ENCODE measurements at places on chromosomes 13 and 19.

- DNase-seq, result no peak
Observed at GRCh38 chr19:48081106-48081505, 29.5 kb downstream of the PLA2G4C start.

- no peak for DNase-seq
Observed at GRCh38 chr19:32469795-32470194, 64.2 kb downstream of the DPY19L3 start.

GRCh38 chr13:33842986-33843385 lies 25.0 kb downstream of the RFC3 start:
- no peak for DNase-seq

DNA sequence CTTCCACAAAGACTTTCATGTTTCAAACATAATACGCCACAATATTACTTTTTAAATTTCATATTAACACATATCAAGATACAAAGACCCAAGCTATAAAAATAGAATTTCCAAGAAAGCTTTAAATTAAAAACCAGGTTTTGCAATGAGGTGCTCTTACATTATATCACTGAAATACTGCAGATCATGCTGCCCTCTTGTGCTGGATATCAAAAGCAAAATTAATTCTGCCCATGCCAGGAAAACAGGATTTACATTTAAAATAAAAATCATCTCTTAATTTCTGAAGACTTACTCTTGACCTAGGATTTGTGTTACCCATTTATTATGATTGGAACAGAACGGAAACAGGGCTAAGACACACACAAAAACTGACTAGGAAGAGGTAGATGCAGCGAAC lies 145.0 kb downstream of the ABCC4 start:
- no peak for DNase-seq

- DNase-seq, result peak; percentile 45
Observed at GRCh38 chr19:57559008-57559403, 657 bp downstream of the ZNF550 start.

DNA sequence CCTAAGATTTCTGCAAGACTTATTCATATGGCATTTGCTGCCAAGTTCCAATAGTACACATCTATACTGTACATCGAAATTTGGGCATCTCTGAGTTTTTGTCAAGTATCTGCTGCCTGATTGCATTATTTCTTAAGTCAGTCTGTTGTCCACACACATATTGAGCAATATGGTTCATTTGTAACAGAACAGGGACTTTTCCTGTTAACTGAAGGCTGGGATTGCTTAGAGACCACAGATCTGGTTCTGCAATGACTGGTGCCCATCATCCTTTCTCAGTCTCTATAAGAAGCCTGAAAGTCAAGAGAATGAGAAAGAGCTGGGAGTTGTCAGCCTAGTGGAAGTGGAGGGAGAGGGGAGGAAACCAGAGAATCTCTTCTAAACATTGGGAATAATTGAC lies 22.5 kb upstream of the MYCBP2 start:
- no peak for DNase-seq

DNA sequence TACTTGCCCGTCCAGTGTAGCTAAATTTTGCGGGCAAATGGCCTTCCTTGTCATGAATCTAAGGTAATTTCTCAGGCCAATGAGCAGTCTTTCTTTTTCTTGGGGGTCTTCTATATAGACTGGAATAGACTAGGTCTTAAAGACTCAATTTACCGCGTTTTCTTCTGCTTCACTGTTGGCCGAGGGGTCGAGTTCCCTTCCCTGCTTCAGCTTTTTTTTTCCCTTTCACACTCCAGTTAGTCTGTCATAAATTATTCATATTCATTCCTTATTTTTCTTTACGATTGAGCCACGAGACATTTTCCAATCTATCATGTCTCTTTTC lies 276 bp downstream of the ALG11 start:
- no peak for DNase-seq

DNA sequence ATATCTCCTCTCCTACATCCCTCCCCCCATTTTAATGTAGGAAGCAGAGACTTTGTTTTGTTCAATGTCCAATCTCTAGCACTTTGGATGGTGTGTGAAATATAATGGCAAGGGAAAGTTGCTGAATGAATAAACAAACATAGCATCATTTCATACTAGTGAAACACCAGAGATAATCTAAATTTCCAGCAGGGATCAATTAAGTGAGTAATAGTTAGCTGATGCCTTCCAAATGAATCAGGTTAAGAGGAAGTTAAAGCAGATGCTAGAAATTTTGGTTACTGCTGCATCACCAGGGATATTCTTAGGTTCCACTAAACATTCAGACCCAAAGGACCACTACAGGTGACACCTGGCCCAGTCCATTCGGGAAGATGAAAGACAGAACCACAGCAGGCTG lies 8.1 kb downstream of the MRPS31 start:
- no peak for DNase-seq
